ENCODE measurements at places on chromosomes 5 and 9.
A peak's percentile ranks its signal among the peaks of the same experiment; 100 is the strongest.

DNA sequence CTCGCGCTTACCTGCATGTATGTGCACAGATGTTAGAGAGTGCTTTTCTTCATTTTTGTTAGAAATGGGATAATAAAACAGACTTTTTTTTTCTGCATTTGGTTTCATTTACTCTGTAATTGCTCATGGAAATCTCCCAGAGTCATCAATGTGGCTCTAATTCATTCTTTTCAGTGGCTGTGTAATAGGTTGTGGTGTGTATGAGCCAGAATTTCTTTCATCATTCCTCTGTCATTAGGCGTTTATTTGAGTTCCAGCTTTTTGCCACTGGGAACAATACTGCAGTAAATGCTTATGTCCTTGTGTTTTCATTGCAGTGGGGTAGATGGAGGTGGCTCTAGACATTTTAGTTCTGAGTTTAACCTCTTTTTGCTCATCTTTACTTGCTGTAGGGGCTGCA, 118.9 kb downstream of the NXNL2 start:
- no peak for DNase-seq

- DNase-seq: no peak
Measured at GRCh38 chr5:181050016-181050415, 9.9 kb downstream of the BTNL9 start.

GRCh38 chr5:142110046-142110531, 1.5 kb downstream of the NDFIP1 start:
- DNase-seq: peak; percentile 73

- DNase-seq: no peak
Measured at GRCh38 chr5:179417016-179417415, 71.8 kb upstream of the ADAMTS2 start.

GRCh38 chr9:91340395-91340967, 21.2 kb downstream of the AUH start:
- DNase-seq: no peak

DNA sequence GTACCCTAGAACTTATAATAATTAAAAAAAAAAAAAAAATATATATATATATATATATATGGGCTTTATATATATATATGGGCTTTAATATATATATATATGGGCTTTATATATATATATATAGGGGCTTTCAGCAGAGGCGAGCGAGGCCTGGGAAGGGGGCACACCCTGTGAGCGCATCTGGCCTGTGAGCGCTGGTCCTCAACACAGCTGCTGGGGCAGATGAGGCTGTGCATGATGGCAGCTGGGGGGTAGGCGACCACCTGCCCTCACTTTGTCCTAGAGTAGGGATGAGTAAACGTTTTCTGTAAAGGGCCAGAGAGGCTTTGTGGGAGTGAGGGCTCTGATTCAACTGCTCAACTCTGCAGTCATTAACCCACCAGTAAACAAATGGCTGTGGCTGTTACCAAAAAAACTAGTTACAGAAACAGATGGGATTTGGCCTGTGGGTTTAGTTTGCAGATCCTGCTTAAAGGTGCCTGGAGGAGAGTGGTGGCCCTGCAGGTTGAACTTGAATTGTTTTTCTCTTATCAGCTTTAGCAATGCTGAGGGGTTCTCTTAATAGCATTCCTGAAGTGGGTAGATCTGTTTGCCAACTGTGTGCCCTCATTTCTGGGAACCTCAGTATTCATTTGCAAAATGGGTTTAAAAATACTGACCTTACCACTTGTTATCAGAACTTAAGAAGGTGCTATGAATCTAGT, 88.1 kb upstream of the EPB41L4B start:
- no peak for DNase-seq

DNA sequence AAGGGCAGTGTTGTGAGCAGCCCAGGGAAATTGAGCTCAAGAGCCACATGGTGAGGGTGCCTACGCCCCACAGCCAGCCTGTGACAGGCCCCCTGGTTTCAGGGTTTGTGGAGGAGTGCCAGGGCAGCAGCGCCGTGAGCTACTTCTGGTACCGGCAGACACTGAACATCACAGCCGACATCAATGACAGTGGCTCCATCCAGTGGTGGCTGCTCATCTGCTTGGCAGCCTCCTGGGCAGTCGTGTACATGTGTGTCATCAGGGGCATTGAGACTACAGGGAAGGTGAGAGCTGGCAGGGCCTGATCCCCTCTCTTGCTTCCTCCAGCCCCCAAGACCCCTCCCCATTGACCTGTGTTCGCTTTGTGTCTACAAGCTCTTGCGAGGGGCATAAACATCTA, 10.2 kb downstream of the SLC6A18 start:
- no peak for DNase-seq

DNA sequence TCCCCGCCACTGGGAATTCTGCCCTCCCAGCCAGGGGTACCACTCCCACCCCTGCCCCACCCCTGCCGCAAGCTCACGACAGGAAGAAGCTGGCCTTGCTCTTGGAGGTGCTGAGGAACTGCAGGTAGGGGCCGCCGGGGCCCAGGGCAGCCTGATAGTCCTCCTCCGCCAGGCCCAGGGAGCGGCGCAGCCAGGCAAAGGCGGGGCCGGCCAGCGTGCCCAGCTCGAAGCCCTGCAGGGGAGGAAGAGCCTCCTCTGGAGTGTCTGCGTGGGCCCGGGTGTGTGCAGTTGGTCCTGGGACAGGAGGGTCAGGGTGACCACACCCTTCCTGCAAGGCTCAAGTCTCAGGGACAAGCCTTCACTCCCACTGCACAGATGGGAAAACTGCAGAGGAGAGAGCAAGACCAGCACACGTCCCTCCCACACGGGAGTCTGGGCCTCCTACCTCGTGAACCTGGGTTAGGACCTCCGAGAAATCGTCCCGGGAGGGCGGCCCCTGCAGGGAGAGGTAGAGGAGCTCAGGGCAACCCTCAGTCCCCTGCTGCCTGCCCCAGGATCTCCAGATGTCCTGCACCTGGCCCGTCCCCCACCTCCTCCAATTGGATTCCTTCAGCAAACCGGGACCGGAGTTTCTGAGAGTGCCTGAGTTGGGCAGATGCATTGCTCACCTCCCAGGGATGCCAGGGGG, 2.4 kb downstream of the PIP5KL1 start:
- DNase-seq: no peak

DNA sequence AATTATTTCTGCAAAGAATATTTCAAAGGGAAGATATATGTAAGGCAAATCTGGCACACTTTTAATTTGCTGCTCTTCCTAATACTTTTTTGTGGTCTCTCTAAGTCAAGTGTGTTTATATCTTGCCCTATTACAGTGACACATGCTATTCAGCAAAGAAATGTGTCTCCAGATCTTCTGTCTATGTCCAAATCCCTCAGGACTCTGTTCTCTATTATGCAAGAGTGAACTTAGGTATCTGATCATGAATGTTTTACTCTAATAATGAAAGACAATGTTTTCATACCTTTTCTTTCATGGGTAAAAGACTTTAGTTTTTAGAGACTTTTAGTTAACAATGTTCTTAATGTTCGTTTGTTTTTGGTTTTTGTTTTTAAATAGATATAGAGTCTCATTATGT, 255.4 kb upstream of the DAB2 start:
- no peak for DNase-seq

DNA sequence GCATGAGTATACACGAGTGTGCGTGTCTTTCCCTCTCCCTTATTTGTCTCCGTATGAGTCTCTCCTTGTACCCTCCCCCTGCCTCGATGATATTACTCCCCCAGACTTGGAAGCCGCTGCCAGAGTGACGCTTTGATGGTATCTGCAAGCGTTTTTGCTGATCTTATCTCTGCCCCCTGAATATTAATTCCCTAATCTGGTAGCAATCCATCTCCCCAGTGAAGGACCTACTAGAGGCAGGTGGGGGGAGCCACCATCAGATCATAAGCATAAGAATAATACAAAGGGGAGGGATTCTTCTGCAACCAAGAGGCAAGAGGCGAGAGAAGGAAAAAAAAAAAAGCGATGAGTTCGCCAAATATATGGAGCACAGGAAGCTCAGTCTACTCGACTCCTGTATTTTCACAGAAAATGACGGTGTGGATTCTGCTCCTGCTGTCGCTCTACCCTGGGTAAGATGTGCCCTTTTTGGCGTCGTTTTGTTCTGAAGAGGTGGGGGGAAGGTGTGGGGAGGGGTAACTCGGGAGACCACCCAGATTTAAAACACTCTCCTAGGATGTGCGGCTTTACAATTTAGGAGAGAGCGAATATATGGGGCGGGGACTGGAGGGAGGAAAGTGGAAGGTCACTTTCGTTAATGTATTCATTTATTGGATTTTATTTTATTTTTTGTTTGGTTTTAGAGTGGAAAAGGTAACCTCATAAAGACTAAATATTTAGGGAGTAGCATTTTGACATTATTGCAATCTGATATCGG, at the start of gene GABRG2:
Gene GABRG2, plus strand, starts transcription at position 119 of the 757 bp plus-strand sequence. Its CDS starts 227 bp downstream, at position 346.
- no peak for DNase-seq

- DNase-seq: no peak
Measured at GRCh38 chr9:17636349-17636748, 57.5 kb downstream of the SH3GL2 start.

DNA sequence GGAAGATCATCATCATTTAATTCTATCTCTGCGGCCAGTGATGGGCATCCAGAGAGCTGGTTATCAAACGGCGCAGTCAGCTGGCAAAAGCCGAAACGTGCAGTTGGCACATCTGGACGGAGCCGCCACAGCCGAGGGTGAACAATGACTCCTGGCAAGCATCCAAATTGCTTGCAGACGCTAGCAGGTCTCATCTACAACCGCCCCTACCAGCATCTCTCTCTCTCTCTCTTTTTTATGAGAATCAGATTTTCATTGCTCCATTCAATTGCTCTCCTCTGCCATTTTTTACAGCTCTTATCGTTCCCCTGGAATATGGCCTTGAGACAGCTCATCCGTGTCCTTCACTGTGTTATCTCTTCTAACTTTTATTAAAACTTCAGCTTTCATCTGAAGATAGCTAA, 165.2 kb downstream of the MAPKAP1 start:
- DNase-seq: no peak

GRCh38 chr9:25254051-25254450, 424.2 kb downstream of the TUSC1 start:
- DNase-seq: no peak

DNA sequence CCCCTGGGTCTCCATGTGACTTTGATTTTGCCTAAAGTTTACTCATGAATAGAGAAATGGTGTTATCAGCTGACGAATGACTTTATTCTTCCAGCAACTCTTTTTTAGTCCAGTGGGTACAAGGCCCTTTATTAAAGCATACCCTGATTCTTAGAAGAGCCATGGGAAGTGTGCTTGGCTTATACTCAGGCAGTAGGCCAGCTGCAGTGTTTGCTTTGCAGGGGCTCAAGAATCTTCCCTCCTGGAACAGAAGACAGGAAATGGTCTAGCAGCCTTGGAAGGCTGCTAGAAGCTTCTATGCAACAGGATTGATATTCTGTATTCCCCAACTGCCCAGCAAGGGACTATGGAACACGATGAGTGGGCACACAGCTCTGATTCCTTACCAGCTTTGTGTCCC, 73.4 kb upstream of the PLPP6 start:
- DNase-seq: no peak

DNA sequence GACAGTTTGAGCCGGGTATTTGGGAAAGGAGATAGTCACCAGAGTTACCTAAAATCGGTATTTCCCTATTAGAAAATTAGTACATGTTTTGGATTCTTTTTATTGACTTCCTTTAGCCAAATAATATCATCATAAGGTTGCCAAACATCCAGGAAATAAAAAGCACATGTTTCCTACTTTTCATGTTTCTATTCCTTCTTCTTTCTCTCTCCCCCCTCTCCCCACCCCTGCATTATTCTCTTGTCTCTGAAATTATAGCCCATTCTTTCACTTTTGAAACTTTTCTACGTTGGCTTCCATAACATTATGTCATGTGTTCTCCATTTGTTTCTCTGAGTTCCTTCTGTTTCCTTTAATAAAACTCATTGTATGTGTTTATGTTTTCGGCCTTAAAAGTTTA, 161.9 kb downstream of the ALDH1A1 start:
- no peak for DNase-seq

- DNase-seq: peak; percentile 1
Measured at GRCh38 chr5:128228008-128228407, 144.4 kb downstream of the SLC12A2 start.

- no peak for DNase-seq
Measured at GRCh38 chr5:141573489-141574121, 45.2 kb downstream of the DIAPH1 start.

DNA sequence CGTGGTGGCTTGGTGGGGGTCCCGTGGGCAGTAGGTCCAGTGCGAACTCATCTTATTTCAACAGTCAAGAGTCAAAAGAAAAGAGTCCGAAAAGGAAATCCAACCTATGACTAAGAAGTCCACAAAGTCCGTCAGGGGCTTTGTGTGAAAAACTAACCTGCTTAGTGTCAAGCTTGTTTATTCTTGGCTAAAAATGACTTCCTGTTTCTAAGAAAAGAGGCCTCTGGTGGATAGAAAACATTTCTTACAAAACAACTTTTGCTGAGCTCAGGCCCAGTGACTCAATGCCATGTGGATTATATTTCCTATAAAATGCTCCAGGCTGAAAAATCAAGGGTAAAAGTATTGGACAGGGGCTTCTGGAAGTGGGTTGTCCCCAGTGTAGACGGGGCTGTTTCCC, 105.9 kb downstream of the GADD45G start:
- DNase-seq: no peak

DNA sequence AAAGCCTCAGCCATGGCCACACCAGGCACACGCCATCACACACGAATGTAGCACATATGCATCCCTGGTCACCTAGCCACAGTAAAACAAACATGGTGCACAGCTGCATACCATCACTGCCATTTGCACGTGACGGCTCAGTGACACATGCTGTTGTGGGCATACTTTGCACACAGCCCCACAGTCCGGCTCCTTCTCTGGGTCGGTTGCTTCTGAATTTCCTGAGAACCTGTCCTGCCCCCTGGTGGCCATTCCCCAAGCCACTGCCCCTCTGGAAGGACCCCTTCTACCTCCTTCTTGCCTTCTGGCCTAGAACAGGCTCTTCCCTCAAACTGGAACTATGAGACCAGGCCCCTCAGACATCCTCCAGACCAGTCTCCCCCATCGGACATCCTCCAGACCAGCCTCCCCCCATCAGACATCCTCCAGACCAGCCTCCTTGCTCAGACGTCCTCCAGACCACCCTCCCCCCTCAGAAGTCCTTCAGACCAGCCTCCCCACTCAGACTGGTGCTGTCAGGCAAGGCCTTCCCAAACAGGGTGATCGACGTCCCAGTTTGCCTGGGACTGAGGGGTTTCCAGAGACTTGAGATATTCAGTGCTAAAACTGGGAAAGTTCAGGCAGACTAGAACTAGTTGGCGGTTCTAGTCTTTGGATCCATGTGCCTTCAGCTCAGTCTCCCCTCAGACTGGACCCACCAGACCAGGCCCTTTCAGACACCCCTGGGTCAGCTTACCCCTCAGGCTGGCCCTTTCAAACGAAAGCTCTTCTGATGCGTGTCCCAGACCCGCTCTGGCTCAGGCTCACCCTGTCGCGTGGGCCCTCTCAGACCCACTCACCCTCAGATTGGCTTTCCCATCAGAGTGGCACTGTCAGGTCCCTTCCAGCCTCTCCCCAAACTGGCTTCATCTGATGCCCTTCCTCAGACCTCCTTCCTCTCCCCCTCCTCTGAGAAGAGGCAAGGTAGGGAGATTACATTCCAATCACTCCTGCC, 24.3 kb upstream of the ENHO start:
- DNase-seq: peak; percentile 63

Measured in activated CD4-positive, alpha-beta T cell treated with anti-CD3 and anti-CD28 coated beads, Interleukin-2, Interleukin-6, amounts not matched to agents 100 ng/mL and 50 ng/mL, durations not matched to agents 16 hours and 8 hours (primary cell).